ENCODE measurements at places on chromosomes 5 and 9. TPM values are rescaled to one million over a fixed set of nuclear protein-coding genes. Genes with fewer than 3 reads are reported as not detected.

GRCh38 chr9:101639785-101640665 lies 45.3 kb upstream of the PPP3R2 start:
- no peak for DNase-seq
- H3K4me3 ChIP-seq = no peak overlapping the region
- H3K36me3 ChIP-seq = no peaks in the 10 kb centered on the region
- no peak overlapping the region for H3K27ac ChIP-seq
- no peaks in the 10 kb centered on the region for H3K27me3 ChIP-seq

- no peaks in the 10 kb centered on the region for H3K4me1 ChIP-seq
- no peak overlapping the region for H3K27ac ChIP-seq
- no peak overlapping the region for H3K4me3 ChIP-seq
- DNase-seq = no peak
- H3K36me3 ChIP-seq = no peaks in the 10 kb centered on the region
Observed at GRCh38 chr5:155619688-155620087, 606.1 kb downstream of the KIF4B start.

DNA sequence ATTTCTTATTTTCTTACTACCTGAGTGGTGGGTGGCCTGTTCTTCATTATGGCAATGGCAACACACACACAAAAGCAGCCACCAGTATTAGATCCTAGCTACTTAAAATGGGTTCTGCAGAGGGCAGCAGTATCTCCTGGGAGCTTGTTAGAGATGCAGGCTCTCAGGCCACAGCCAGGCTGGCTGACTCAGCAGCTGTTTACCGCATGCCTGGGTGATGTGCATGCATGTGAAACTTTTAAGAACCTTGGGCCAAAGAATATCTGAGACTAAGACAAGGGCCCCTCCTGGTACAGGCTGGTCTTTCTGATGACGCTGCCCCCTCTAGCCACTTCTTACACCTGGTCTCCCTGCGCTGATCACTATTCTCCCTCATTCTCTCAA lies 399.0 kb downstream of the MED10 start:
- no peak overlapping the region for H3K27ac ChIP-seq
- no peak overlapping the region for H3K4me3 ChIP-seq
- no peak for DNase-seq
- peaks cover 5% of the 10 kb centered on the region for H3K27me3 ChIP-seq

SPAG8 gene
- total RNA-seq = 4.0 TPM

DNA sequence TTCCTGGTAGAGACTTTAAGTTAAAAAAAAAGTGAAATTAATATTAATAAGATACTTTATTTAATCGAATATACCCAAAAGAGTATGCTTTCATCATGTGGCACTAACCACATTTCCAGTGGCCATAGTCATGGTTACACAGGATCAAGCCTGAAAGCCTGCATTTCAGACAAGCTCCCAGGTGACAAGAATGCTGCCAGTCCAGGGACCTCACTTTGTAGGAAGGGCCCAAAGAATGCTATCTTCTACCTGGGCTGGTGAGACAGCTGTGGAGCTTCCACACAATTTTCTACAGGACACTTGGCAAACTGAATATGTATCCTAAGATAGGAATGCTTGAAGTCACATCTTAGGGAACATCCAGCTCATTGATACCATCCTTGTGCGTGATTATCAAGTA lies 203.8 kb downstream of the AUH start:
- no peak overlapping the region for H3K4me3 ChIP-seq
- H3K4me1 ChIP-seq = peaks cover 11% of the 10 kb centered on the region
- no peak for DNase-seq
- H3K27me3 ChIP-seq = no peaks in the 10 kb centered on the region

ZNF454 gene
- total RNA-seq = not detected

GRCh38 chr5:163578652-163579051 lies 73.2 kb downstream of the MAT2B start:
- no peak overlapping the region for H3K27ac ChIP-seq
- peaks cover 15% of the 10 kb centered on the region for H3K27me3 ChIP-seq
- no peak overlapping the region for H3K4me3 ChIP-seq
- no peak for DNase-seq
- no peaks in the 10 kb centered on the region for H3K4me1 ChIP-seq

- H3K27ac ChIP-seq = no peak overlapping the region
- H3K36me3 ChIP-seq = no peaks in the 10 kb centered on the region
- DNase-seq = no peak
- no peak overlapping the region for H3K4me3 ChIP-seq
Observed at GRCh38 chr5:74543162-74543995, 97.1 kb downstream of the ENC1 start.

- H3K4me3 ChIP-seq = no peak overlapping the region
- no peak for DNase-seq
- H3K36me3 ChIP-seq = no peaks in the 10 kb centered on the region
- no peak overlapping the region for H3K27ac ChIP-seq
- no peaks in the 10 kb centered on the region for H3K4me1 ChIP-seq
Observed at GRCh38 chr5:135216471-135217343, 182.3 kb downstream of the MACROH2A1 start.

DNA sequence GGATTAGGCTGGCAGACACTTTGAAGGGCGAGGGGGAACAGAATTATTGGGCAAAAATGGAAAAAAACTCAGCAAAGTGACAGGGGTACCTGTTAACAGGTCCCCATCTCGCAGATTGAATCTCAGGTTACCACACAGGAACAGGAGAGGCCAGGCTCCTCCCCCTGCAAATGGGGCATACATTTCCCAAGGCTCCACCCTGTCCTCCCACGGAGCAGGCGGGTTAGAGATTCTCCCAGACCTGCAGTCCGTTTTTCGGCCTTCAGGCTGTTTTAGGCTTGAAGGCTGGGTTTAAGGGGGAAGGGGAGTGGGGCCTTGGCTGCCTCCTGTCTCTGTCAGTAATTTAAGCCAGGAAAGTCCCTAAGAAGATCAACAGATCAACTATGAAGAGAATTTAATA lies 42.7 kb downstream of the LRRC70 start:
- DNase-seq = no peak
- H3K27ac ChIP-seq = no peak overlapping the region
- no peak overlapping the region for H3K4me3 ChIP-seq
- no peaks in the 10 kb centered on the region for H3K4me1 ChIP-seq

GRCh38 chr9:13750061-13750460 lies 470.6 kb upstream of the MPDZ start:
- H3K4me3 ChIP-seq = no peak overlapping the region
- DNase-seq = no peak
- no peaks in the 10 kb centered on the region for H3K4me1 ChIP-seq
- no peaks in the 10 kb centered on the region for H3K36me3 ChIP-seq
- no peak overlapping the region for H3K27ac ChIP-seq

DNA sequence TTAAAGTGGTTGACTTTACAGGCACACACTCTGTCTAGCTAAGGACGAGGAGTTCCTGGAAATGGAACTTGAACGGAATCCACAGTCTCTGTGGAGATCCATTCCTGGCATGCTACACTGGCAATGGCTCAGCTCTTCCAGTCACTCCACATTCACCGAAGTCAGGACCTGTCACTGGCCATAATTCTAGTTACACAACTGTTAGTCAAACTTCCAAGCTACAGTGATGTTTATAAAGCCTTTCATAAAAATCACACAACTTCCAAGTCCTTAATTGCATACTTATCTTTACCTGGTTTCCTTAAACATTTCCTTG lies 15.7 kb downstream of the CDC14B start:
- DNase-seq = no peak
- H3K27ac ChIP-seq = no peak overlapping the region
- no peak overlapping the region for H3K4me3 ChIP-seq
- H3K27me3 ChIP-seq = peaks cover 4% of the 10 kb centered on the region
- H3K4me1 ChIP-seq = no peaks in the 10 kb centered on the region

DNA sequence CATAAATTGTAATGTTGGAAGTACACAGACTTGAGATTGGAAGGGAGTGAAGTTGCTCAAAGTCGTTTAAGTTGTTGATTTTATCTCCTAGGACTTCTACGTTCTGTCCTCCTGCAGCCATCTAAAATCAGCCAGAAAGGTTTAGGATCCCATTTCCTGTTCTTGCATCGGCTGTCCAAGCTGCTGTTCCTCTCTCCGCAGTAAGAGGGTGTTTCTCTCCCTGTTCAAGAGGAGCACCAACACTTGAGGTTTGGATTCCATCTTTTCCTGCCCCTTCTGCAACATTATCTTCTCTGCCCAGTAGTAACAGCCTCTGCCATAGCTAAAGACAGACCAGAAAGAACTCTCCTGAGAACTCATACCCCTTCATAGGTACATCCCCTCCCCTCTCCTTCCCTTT lies 373.4 kb downstream of the GADD45G start:
- DNase-seq = no peak
- peaks cover 4% of the 10 kb centered on the region for H3K27me3 ChIP-seq
- H3K4me1 ChIP-seq = no peaks in the 10 kb centered on the region
- H3K27ac ChIP-seq = no peak overlapping the region
- H3K4me3 ChIP-seq = no peak overlapping the region

DNA sequence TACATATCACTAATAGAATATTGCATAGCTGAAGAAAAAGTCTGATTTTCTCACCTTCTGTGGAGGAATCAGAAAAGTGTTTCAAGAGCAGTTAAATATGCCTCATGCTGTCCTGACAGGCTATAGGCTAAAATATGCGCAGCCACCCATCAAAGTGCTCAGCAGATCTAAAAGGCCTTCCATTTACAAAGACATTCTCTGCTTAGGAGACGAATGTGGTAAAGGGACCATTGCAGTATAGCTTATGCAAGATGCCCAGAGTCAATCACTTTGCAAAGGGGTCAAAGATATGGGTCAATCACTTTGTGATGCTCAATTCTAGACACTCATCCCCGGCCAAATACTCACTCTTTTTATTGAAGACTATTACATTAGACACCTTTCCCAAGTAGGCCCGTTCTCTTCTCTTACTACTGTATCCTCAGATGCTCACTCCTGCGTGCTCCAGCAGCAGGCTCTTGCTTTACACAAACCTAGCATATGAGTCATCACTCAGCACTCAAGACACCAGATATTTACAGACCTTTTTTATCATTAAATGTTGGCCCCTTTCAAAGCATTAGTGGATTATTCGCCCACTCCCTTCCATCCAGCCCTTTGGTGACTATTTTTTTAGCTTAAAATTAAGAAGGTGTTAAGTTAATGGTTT lies 568.2 kb upstream of the CDH18 start:
- H3K27me3 ChIP-seq = no peaks in the 10 kb centered on the region
- DNase-seq = no peak
- no peaks in the 10 kb centered on the region for H3K36me3 ChIP-seq
- no peak overlapping the region for H3K4me3 ChIP-seq
- no peak overlapping the region for H3K27ac ChIP-seq

TRIP13 gene
- total RNA-seq = 3.5 TPM

GRCh38 chr5:78612227-78613150 lies 36.1 kb downstream of the LHFPL2 start:
- no peak overlapping the region for H3K4me3 ChIP-seq
- no peaks in the 10 kb centered on the region for H3K4me1 ChIP-seq
- H3K27me3 ChIP-seq = no peaks in the 10 kb centered on the region
- DNase-seq = no peak
- peaks cover 24% of the 10 kb centered on the region for H3K36me3 ChIP-seq
- H3K27ac ChIP-seq = no peak overlapping the region

ADGRV1 gene
- total RNA-seq = not detected

IFNE gene
- not detected for total RNA-seq

Measured in activated B cell treated with CpG ODN at 0.5 μM for 24 hours (primary cell).